ENCODE measurements at places on chromosomes 16 and 17. TPM values are rescaled to one million over a fixed set of nuclear protein-coding genes. Genes with fewer than 3 reads are reported as not detected.
A peak's percentile ranks its signal among the peaks of the same experiment; 100 is the strongest.

DNA sequence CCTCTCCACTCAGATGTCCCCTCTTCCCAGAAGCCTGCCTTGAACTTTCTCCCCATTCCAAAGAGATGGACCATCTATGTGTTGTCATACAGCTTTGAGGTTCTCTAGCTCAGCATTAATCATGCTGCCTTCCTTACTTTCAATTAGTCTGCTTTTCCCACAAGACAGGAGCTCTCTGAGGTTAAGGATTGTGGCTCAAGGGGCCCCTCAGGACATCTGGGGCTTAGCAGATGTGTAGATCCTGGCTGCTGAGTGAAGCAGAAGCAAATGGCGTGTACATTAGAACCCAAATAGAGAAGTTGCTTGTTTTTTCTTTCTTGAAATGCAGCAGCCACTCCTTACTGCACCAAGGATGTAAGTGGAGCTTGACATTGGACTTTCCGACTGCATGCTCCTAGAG, 330.5 kb upstream of the TNRC6C start:
- no peak overlapping the region for H3K27ac ChIP-seq
- no peaks in the 10 kb centered on the region for H3K4me1 ChIP-seq
- no peaks in the 10 kb centered on the region for H3K27me3 ChIP-seq
- no peaks in the 10 kb centered on the region for H3K36me3 ChIP-seq

- H3K27ac ChIP-seq = no peak overlapping the region
- H3K27me3 ChIP-seq = no peaks in the 10 kb centered on the region
- DNase-seq = no peak
- no peaks in the 10 kb centered on the region for H3K4me1 ChIP-seq
Measured at GRCh38 chr16:19948186-19949104, 63.8 kb upstream of the GPRC5B start.

GRCh38 chr16:56510544-56510943, 9.3 kb downstream of the BBS2 start:
- no peak for DNase-seq
- no peak overlapping the region for H3K4me3 ChIP-seq
- H3K4me1 ChIP-seq = no peaks in the 10 kb centered on the region
- H3K36me3 ChIP-seq = peaks cover 34% of the 10 kb centered on the region
- H3K27ac ChIP-seq = no peak overlapping the region

WNT9B gene
- 0.11 TPM for total RNA-seq

SLX1B gene
- 3.5 TPM for total RNA-seq

CYB561 gene
- 97.9 TPM for total RNA-seq

DNA sequence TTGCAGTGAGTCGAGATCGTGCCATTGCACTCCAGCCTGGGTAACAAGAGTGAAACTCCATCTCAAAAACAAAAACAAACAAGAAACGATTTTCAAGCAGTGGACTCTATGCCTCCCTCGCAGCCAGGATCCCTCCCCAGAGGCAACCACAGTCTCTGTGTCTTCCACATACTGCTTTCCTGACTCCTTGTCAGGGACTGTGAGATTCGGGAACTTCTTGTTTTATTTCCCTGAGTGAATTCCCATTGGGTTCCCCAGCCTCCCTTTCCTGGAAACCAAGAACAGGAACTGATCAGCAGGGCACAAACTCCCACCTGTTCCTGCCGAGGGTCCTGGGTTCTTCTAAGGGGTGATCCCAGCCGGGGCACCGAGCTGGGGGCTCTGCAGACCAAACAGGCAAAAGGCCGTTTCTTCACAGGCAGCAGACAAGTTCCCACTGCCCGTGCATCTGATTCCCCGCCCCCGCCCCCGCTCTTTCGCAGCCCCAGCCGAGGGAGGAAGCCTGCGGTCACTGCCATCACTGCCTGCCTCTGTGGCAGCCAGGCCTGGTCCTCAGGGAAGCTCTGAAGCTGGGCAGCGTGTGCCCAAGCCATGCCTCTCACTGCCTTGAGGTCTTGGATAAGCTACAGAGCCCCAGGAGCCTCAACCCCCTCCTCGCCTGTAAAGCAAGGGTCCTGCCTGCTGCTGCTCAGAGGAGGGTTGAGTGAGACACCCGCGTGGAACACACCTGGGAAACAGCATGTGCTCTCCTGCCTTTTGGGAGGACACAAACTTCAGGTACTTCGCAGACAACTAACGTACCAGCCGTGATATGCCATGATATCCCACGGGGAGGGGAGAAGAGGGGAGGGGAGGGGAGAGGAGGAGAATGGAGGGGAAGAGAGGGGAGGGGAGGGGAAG, 5.5 kb upstream of the PIEZO1 start:
- no peaks in the 10 kb centered on the region for H3K36me3 ChIP-seq
- H3K27me3 ChIP-seq = peaks cover 3% of the 10 kb centered on the region
- H3K27ac ChIP-seq = no peak overlapping the region
- no peaks in the 10 kb centered on the region for H3K4me1 ChIP-seq
- H3K4me3 ChIP-seq = no peak overlapping the region
- no peak for DNase-seq

FOXF1 gene
- total RNA-seq = 25.7 TPM

HEATR3 gene
- 16.3 TPM for total RNA-seq

GRCh38 chr17:38591759-38592241, 14.0 kb downstream of the SRCIN1 start:
- H3K4me3 ChIP-seq = no peak overlapping the region
- H3K27me3 ChIP-seq = peaks cover 3% of the 10 kb centered on the region
- no peak for DNase-seq
- no peak overlapping the region for H3K27ac ChIP-seq
- no peaks in the 10 kb centered on the region for H3K4me1 ChIP-seq

- DNase-seq = no peak
- H3K27ac ChIP-seq = no peak overlapping the region
- no peaks in the 10 kb centered on the region for H3K27me3 ChIP-seq
- no peaks in the 10 kb centered on the region for H3K36me3 ChIP-seq
- no peak overlapping the region for H3K4me3 ChIP-seq
Measured at GRCh38 chr16:85500220-85500619, 112.9 kb upstream of the GSE1 start.

- H3K4me1 ChIP-seq = peaks cover 3% of the 10 kb centered on the region
- no peak for DNase-seq
- no peaks in the 10 kb centered on the region for H3K36me3 ChIP-seq
- H3K4me3 ChIP-seq = no peak overlapping the region
- no peak overlapping the region for H3K27ac ChIP-seq
Measured at GRCh38 chr17:72111336-72111923, 9.4 kb upstream of the SOX9 start.

GRCh38 chr17:57985675-57985974, 2.4 kb downstream of the VEZF1 start:
- H3K4me1 ChIP-seq = peaks cover 24% of the 10 kb centered on the region
- no peak for DNase-seq
- H3K4me3 ChIP-seq = no peak overlapping the region
- no peak overlapping the region for H3K27ac ChIP-seq
- H3K36me3 ChIP-seq = peaks cover under 1% of the 10 kb centered on the region

- H3K36me3 ChIP-seq = no peaks in the 10 kb centered on the region
- no peak overlapping the region for H3K27ac ChIP-seq
- DNase-seq = no peak
- no peak overlapping the region for H3K4me3 ChIP-seq
- H3K27me3 ChIP-seq = peaks cover 63% of the 10 kb centered on the region
Measured at GRCh38 chr17:38564869-38565268, 40.9 kb downstream of the SRCIN1 start.

DNA sequence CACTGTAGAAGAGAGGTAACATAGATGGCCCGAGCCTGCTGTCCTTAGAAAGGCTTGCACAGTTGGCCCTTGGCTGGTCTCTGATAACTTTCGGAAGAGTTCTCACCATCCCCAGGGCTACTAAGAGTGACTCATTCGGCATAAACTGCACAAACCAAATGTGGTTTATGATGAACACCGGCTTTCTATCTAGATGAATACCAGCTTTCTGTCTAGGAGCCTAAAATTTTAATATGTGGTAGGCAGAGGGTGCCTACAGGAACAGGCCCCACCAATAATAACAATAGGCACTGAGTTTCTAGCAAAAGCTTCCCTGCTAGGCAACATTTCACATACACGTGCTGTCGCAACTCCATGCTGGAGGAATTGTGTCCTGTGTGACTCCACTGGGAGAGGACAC, 15.4 kb downstream of the CNOT1 start:
- no peak overlapping the region for H3K4me3 ChIP-seq
- no peak overlapping the region for H3K27ac ChIP-seq
- DNase-seq = no peak
- no peaks in the 10 kb centered on the region for H3K4me1 ChIP-seq
- H3K36me3 ChIP-seq = peaks cover 21% of the 10 kb centered on the region

C16orf95 gene
- total RNA-seq = 4.3 TPM

- DNase-seq = no peak
- H3K27ac ChIP-seq = peak overlapping the region; percentile 59
- no peaks in the 10 kb centered on the region for H3K36me3 ChIP-seq
Measured at GRCh38 chr17:67474081-67474661, 97.1 kb downstream of the PITPNC1 start.

GRCh38 chr17:4187076-4187475, 44.1 kb downstream of the CYB5D2 start:
- no peaks in the 10 kb centered on the region for H3K27me3 ChIP-seq
- no peak overlapping the region for H3K4me3 ChIP-seq
- no peak overlapping the region for H3K27ac ChIP-seq
- H3K4me1 ChIP-seq = no peaks in the 10 kb centered on the region
- peaks cover 52% of the 10 kb centered on the region for H3K36me3 ChIP-seq

RAMP2 gene
- 55.0 TPM for total RNA-seq

GRCh38 chr16:53053967-53054669, 673 bp upstream of the CHD9 start:
- peak overlapping the region; percentile 97 for H3K27ac ChIP-seq
- H3K4me3 ChIP-seq = peak overlapping the region; percentile 59
- peaks cover 19% of the 10 kb centered on the region for H3K4me1 ChIP-seq
- H3K36me3 ChIP-seq = no peaks in the 10 kb centered on the region

DNA sequence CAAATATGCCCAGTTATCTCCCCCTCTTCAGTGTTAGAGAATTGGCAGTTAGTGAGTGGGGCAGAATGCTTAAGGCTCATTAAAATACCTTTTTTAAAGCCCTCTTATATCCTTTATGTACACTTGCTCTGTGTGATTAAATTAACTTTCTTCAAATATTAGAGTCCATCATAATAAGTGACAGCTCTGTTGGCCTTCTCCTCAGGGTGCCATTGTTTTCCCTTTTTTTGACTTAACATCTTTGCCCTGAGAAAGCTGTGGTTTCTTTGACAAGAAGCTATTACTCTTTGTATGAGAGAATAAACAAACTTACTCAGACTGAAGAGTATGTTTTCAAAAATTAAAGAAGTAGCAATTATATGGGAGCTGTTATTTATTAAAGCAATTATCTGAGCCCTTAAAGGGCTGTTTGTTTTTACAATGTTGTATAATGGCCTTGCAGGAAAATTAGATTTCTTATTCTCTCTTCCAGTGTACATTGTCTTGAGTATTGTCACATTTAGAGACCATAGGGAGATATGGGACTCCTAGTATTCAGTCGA, 13.4 kb downstream of the RBBP6 start:
- no peak overlapping the region for H3K4me3 ChIP-seq
- no peak overlapping the region for H3K27ac ChIP-seq
- H3K27me3 ChIP-seq = no peaks in the 10 kb centered on the region
- peaks cover 23% of the 10 kb centered on the region for H3K36me3 ChIP-seq
- no peak for DNase-seq
- no peaks in the 10 kb centered on the region for H3K4me1 ChIP-seq

CLEC18A gene
- total RNA-seq = 1.4 TPM

DNA sequence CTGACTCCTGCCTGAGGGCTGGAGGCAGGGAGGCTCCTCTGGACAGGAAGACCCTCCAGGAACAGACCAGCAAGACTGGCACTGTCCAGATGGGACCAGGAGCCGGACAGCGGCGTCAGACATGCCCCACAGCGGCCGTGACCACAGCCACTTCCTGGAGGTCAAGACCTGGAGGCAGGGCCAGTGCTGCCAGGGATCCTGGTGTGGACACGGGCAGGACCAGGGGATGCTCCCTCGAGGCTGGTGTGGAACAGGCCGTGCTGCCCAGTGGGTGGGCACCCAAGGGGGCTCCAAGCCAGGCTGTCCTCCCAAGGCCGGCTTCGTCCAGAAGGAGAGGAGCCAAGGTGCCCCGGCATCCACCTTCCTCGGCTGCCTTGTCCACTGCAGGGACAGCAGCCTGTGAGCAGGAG, 4.5 kb upstream of the CCDC57 start:
- no peaks in the 10 kb centered on the region for H3K36me3 ChIP-seq
- no peak for DNase-seq
- no peaks in the 10 kb centered on the region for H3K27me3 ChIP-seq
- no peak overlapping the region for H3K4me3 ChIP-seq
- H3K27ac ChIP-seq = peak overlapping the region; percentile 91

MYH2 gene
- total RNA-seq = not detected

- no peaks in the 10 kb centered on the region for H3K27me3 ChIP-seq
- no peak overlapping the region for H3K4me3 ChIP-seq
- no peaks in the 10 kb centered on the region for H3K4me1 ChIP-seq
- no peaks in the 10 kb centered on the region for H3K36me3 ChIP-seq
- no peak for DNase-seq
Measured at GRCh38 chr17:57164814-57165213, 79.8 kb downstream of the AKAP1 start.

GLG1 gene
- total RNA-seq = 156 TPM

Data from lung (tissue), 17 donors.